Uterus (tissue), 4 donors: ENCODE measurements at places on chromosomes 13 and 19. TPM values are rescaled to one million over a fixed set of nuclear protein-coding genes. Genes with fewer than 3 reads are reported as not detected.

DNA sequence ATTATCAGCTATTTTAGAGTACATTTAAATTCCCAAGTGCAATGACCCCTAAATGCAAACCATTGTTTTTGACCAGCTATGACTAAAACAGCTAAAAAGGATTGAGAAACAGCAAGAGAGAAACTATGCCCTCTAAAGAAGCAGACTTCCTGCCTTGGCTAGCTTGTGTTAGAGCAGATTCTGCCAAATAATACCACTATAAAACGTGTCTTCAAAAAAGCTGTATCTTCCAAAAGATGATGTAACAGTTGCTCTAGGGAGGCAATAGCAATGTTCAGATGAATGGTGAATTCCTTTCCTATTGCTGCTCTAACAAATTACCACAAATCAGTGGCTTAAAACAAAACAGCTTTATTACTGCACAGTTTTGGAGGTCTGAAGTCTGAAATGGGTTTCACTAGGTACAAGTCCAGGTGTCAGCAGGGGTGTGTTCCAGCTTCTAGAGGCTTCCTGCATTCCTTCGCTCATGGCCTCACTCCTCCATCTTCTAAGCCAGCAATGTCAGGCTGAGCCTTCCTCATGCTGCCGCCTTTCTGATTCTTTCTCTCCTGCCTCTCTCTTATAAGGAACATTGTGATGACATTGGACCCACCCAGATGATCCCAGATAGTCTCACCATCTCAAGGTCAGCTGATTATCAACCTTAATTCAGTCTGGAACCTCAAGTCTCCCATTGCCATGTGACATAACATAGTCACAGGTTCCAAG lies 84.5 kb downstream of the LRRC63 start:
- no peak overlapping the region for H3K27ac ChIP-seq
- H3K4me1 ChIP-seq, result no peaks in the 10 kb centered on the region
- no peaks in the 10 kb centered on the region for H3K27me3 ChIP-seq
- H3K4me3 ChIP-seq, result no peak overlapping the region
- no peaks in the 10 kb centered on the region for H3K36me3 ChIP-seq

GRCh38 chr19:10088949-10089554 lies 2.9 kb downstream of the SHFL start:
- H3K36me3 ChIP-seq, result no peaks in the 10 kb centered on the region
- H3K27ac ChIP-seq, result no peak overlapping the region
- no peak for DNase-seq
- no peak overlapping the region for H3K4me3 ChIP-seq
- H3K27me3 ChIP-seq, result no peaks in the 10 kb centered on the region

GRCh38 chr19:40534148-40534547 lies 42.5 kb upstream of the SHKBP1 start:
- no peaks in the 10 kb centered on the region for H3K27me3 ChIP-seq
- no peak overlapping the region for H3K4me3 ChIP-seq
- no peaks in the 10 kb centered on the region for H3K4me1 ChIP-seq
- H3K27ac ChIP-seq, result no peak overlapping the region
- H3K36me3 ChIP-seq, result no peaks in the 10 kb centered on the region
- no peak for DNase-seq

GRCh38 chr13:33445476-33445875 lies 159.9 kb upstream of the STARD13 start:
- no peak overlapping the region for H3K27ac ChIP-seq
- no peaks in the 10 kb centered on the region for H3K36me3 ChIP-seq
- no peaks in the 10 kb centered on the region for H3K27me3 ChIP-seq
- H3K4me3 ChIP-seq, result no peak overlapping the region
- DNase-seq, result no peak

- no peak overlapping the region for H3K27ac ChIP-seq
- no peaks in the 10 kb centered on the region for H3K4me1 ChIP-seq
- no peak overlapping the region for H3K4me3 ChIP-seq
- H3K36me3 ChIP-seq, result no peaks in the 10 kb centered on the region
These were observed 97.0 kb upstream of the RNF113B start for GRCh38 chr13:98273824-98274742.

DNA sequence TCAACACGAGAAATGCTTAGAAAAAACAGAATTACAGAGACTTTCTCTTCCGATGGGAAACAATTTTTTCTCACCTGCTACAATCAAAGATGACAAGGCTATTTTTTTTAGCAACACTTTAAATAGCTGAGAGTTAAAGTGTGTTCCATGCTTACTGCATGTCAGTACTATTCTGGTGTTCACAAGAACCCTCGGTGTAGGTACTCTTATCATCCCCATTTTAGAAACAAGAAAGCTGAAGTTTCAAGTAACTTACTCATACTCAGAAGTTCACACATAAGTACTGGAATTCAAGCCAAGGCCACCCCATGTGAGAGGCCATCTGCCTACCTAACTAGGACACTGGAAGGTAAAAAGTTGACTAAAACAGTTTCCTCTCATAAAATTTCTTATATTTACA lies 9.0 kb upstream of the TNFRSF19 start:
- H3K27ac ChIP-seq, result no peak overlapping the region
- no peaks in the 10 kb centered on the region for H3K36me3 ChIP-seq
- H3K27me3 ChIP-seq, result no peaks in the 10 kb centered on the region

Gene ZNF763
- 2.4 TPM for total RNA-seq

DNA sequence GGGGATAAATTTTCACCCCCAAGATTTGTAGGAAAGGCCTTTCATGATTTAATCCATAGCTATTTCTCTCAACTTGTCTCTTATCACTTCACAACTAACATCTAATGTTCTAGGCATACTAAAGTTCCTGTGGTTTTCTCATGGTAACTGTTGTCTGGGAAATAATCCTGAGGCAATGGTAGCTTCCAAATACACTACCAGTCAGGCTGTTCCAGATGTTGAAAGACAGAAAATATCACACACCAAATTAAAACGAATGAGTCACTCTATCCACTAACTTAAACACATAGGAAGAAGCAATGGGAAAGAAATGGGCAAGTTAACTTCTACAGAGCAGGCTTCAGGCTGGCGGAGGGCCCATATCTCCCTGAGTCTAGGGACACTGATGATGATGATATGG lies 77.7 kb upstream of the MYO16 start:
- no peaks in the 10 kb centered on the region for H3K36me3 ChIP-seq
- no peaks in the 10 kb centered on the region for H3K27me3 ChIP-seq
- no peaks in the 10 kb centered on the region for H3K4me1 ChIP-seq
- no peak overlapping the region for H3K27ac ChIP-seq
- H3K4me3 ChIP-seq, result no peak overlapping the region

Gene SYT5
- not detected for total RNA-seq

Gene CEACAM8
- not detected for total RNA-seq

Gene PSG6
- total RNA-seq, result not detected

DNA sequence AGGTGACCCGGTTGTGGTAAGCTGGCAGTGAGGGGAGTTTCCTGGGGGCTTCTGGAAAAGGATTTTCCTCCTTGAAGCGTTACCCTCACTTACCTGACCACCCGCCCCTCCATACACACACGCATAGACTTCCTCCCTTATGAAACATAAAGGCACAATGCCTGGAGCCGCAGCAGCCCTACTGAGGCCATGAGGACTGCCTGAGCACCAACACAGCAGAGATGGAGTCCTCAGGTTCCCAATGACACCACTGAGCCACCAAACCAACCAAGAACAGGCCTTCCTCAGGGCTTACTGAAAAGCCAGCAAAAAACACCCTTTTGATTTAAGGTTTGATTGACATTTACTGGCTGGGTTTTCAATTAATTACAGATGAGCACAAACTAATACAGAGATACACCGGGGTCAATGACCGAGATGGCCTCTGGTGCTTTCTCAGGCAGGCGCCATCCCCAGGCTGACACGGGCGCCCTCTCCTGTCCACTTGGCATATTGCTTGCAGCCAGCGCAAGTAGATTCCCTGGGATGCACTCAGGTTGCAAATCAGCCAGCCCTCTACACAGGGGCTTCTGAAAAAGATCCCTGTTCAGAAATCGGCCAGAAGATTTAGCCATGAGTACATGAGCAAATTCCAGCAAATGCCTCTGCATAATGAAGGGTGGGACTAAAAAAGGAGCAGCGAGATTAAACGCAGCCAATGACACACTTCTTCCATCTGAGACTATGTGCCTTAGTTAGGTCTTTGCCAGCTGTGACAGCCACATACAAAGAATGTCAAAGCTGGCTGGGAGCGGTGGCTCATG lies 14.8 kb downstream of the OPA3 start:
- H3K4me1 ChIP-seq, result no peaks in the 10 kb centered on the region
- no peaks in the 10 kb centered on the region for H3K36me3 ChIP-seq
- no peak overlapping the region for H3K4me3 ChIP-seq
- no peak overlapping the region for H3K27ac ChIP-seq
- no peak for DNase-seq

Gene SUPT20H
- 39.7 TPM for total RNA-seq

Gene TNFRSF19
- total RNA-seq, result 2.4 TPM

DNA sequence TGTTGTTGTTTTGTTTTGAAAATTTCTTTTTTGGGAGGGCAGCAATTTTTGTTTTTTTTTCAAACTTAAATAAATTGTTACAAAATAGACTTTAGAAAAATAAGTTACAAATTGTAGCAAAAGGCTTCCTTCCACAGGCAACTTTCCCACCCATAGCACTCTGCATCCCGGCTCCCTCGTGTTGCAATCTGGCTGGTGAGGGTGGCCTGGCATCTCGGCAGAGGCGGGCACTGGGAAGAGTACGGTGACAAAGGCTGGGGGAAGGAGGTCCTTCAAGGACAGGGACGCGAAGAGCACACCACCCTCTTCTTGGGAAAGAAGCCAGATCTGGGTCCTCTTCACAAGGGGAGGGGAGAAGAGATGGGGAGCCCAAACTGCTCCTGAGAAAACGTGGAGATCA lies 379.7 kb downstream of the OLFM4 start:
- H3K27me3 ChIP-seq, result no peaks in the 10 kb centered on the region
- H3K36me3 ChIP-seq, result no peaks in the 10 kb centered on the region
- H3K4me3 ChIP-seq, result no peak overlapping the region
- DNase-seq, result no peak

DNA sequence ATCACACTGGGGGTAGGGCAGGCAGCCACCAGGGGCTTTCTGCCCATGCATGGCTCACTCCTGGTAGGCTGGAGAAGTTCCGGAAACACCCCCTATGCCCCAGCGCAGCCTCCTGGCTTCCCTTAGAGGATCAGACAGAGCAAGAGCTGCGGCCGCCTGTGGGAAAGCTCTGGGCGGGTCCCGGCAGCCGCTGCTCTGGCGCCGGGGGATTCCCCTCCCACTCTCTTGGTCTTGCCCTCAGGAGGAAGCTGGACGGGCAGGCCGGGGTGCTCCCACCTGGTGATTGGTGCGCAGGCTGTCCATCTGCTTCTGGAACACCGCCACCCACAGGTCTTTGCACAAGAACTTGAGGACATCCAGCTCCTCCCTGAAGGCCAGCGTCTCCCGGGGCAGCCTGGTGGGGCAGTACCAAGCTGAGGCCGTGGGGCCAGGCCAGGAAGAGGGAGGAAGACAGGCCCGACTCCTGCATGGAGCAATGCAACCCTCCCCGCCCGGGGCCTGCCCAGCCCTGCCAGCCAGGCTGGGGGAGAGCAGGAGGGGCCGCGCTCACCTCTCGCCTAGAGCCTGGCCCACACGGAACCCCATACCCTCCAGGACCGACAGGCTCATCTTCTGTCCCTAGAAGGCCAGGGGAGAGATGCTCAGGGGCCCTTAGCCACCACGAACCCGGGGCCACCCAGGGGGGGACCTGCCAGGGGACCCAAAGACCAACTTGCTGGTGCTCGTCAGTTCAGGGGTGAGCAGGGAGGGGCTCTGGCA lies 4.0 kb upstream of the NKPD1 start:
- H3K27ac ChIP-seq, result no peak overlapping the region
- H3K4me3 ChIP-seq, result no peak overlapping the region
- H3K36me3 ChIP-seq, result no peaks in the 10 kb centered on the region
- DNase-seq, result peak; percentile 34

Gene SERTM1
- total RNA-seq, result 14.1 TPM

GRCh38 chr13:77042566-77043177 lies 15.7 kb upstream of the FBXL3 start:
- H3K4me1 ChIP-seq, result no peaks in the 10 kb centered on the region
- H3K4me3 ChIP-seq, result no peak overlapping the region
- no peaks in the 10 kb centered on the region for H3K36me3 ChIP-seq
- H3K27ac ChIP-seq, result peak overlapping the region; percentile 63
- no peak for DNase-seq
- no peaks in the 10 kb centered on the region for H3K27me3 ChIP-seq

GRCh38 chr13:42378383-42378780 lies 106.4 kb downstream of the AKAP11 start:
- no peak for DNase-seq
- H3K36me3 ChIP-seq, result no peaks in the 10 kb centered on the region
- H3K27ac ChIP-seq, result no peak overlapping the region
- H3K4me3 ChIP-seq, result no peak overlapping the region
- H3K4me1 ChIP-seq, result no peaks in the 10 kb centered on the region

- DNase-seq, result no peak
- H3K27me3 ChIP-seq, result no peaks in the 10 kb centered on the region
- no peaks in the 10 kb centered on the region for H3K36me3 ChIP-seq
- H3K4me3 ChIP-seq, result no peak overlapping the region
- H3K4me1 ChIP-seq, result peaks cover 3% of the 10 kb centered on the region
These were observed 90.8 kb downstream of the SLC7A1 start for GRCh38 chr13:29504691-29505090.

Gene DAND5
- not detected for total RNA-seq

GRCh38 chr13:108200781-108201398 lies 14.4 kb downstream of the LIG4 start:
- no peaks in the 10 kb centered on the region for H3K27me3 ChIP-seq
- H3K36me3 ChIP-seq, result no peaks in the 10 kb centered on the region

Gene C19orf73
- not detected for total RNA-seq

Gene GRK1
- 0.07 TPM for total RNA-seq

DNA sequence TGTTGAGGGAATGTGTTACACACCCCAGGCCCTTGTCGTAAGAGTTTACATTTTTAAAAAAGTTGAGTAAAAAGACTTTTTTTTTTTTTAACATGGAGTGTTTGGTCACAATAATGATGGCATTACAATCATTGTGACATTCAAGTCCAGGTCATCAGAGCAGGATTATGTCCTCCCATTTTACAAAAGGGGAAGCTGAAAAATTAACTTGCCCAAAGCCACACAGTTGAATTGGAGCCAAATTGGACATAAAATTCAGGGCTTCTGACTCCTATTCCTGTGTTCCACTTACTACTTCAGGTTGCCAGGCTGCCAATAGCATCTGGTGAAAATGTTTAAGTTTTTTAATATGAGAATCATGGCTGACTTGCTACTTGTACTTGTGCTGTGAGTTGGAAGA lies 49.3 kb downstream of the DLEU7 start:
- H3K27me3 ChIP-seq, result no peaks in the 10 kb centered on the region
- H3K4me1 ChIP-seq, result no peaks in the 10 kb centered on the region
- no peak overlapping the region for H3K4me3 ChIP-seq
